ENCODE measurements at places on chromosomes 11 and 22. TPM values are rescaled to one million over a fixed set of nuclear protein-coding genes. Genes with fewer than 3 reads are reported as not detected.
A peak's percentile ranks its signal among the peaks of the same experiment; 100 is the strongest.

Gene CAVIN3
- 92.4 TPM for total RNA-seq

DNA sequence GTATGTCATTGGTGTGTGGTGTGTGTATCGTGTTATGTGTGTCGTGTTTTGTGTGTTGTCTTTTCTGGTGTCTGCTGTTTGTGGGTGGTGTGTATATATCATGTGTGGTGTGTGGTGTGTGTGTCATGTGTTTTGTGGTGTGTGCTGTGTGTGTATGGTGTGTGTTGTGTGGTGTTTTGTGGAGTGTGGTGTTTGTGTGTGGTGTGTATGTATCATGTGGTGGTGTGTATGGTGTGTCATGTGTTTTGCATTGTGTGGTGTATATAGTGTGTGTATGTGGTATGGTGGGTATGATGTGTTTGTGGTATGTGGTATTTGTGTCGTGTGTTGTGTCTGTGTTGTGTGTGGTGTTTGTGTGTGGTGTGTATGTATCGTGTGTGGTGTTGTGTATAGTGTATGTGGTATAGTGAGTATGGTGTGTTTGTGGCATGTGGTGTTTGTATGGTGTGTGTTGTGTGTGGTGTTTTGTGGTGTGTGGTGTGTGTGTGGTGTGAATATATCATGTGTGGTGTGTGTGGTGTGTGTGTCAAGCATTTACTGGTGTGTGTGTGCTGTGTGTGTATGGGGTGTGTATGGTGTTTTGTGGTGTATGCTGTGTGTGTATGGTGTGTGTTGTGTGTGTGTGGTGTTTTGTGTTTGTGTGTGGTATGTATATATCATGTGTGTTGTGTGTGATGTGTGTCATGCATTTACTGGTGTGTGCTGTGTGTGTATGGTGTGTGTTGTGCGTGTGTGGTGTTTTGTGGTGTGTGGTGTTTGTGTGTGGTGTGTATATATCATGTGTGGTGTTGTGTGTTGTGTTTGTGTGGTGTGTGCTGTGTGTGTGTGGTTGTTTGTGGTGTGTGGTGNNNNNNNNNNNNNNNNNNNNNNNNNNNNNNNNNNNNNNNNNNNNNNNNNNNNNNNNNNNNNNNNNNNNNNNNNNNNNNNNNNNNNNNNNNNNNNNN lies 12.7 kb downstream of the PIM3 start:
- no peaks in the 10 kb centered on the region for H3K36me3 ChIP-seq
- H3K27me3 ChIP-seq: no peaks in the 10 kb centered on the region
- DNase-seq: no peak
- H3K4me1 ChIP-seq: peaks cover 7% of the 10 kb centered on the region
- H3K27ac ChIP-seq: no peak overlapping the region

DNA sequence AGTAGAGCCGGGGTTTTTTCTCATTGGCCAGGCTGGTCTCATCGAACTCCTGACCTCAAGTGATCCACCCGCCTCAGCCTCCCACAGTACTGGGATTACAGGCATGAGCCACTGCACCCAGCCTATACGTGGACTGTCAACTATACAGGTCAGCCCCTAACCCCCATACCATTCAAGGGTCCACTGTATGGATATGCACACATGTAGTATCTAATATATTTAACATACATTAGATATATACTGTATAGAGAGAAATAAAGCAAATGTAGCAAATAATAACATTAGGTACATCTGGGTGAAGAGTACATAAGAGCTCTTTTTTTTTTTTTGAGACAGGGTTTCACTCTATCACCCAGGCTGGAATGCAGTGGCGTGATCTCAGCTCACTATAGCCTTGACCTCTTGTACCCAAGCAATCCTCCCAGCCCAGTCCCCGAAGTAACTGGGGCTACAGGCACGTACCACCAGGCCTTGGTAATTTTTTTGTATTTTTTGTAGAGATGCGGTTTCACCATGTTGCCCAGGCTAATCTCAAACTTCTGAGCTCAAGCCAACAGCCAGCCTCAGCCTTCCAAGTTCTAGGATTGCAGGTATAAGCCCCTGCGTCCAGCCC lies 1.5 kb upstream of the ATP5MGL start:
- H3K4me1 ChIP-seq: peaks cover 29% of the 10 kb centered on the region

DNA sequence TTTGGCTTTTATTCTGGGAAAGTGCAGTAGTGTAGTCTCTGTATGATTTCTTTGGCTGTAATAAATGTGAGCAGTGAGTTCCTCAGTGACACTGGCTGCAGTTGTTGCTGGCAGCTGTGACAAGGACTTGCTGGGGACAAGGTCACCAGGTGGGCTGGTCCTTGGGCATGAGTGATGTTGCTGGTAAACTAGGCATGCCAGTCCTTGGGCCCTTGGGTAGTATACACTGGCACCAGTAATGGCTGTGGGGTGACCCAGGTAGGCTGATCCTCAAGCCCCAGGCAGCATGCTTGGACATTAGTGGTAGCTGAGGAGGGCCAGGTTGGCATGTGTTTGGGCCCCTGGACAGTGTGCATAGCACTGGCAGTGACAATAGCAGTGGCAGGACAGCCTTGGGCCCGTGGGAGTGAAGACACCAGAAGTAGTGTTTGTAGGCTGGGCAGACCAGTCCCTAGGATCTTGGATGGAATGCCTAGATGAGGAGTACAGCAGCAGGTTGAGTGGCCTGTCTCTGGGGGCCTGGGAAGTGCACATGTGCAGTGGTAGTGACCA lies 164.3 kb downstream of the GUCY1A2 start:
- no peaks in the 10 kb centered on the region for H3K36me3 ChIP-seq
- no peaks in the 10 kb centered on the region for H3K4me1 ChIP-seq

Gene VWCE
- total RNA-seq: 2.0 TPM

- no peaks in the 10 kb centered on the region for H3K36me3 ChIP-seq
- no peak overlapping the region for H3K27ac ChIP-seq
- H3K27me3 ChIP-seq: no peaks in the 10 kb centered on the region
- no peak for DNase-seq
- no peak overlapping the region for H3K4me3 ChIP-seq
- H3K4me1 ChIP-seq: no peaks in the 10 kb centered on the region
These were observed 386.3 kb downstream of the AASDHPPT start for GRCh38 chr11:106463796-106464201.

DNA sequence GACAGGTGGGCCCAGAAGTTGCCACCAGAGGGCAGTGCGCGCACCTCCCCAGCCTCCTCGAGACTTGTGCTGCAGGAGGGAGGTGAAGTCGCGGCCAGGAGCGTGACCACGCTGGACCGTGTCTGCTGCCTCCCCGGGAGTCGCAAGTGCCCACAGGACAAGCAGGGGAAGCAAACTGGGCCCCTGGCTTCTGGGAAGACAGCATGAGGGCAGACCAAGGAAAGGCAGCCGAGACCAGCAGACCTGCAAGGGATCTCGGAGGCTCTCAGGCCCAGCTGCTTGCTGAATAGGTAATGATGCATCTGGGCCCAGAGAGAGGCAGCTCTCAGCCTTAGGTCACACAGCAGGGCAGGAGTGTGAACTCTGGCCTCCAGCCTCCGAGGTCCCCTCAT lies 17.0 kb upstream of the IL2RB start:
- peaks cover 4% of the 10 kb centered on the region for H3K4me1 ChIP-seq
- peak; percentile 80 for DNase-seq
- H3K4me3 ChIP-seq: no peak overlapping the region
- no peaks in the 10 kb centered on the region for H3K27me3 ChIP-seq
- no peaks in the 10 kb centered on the region for H3K36me3 ChIP-seq
- peak overlapping the region; percentile 30 for H3K27ac ChIP-seq

DNA sequence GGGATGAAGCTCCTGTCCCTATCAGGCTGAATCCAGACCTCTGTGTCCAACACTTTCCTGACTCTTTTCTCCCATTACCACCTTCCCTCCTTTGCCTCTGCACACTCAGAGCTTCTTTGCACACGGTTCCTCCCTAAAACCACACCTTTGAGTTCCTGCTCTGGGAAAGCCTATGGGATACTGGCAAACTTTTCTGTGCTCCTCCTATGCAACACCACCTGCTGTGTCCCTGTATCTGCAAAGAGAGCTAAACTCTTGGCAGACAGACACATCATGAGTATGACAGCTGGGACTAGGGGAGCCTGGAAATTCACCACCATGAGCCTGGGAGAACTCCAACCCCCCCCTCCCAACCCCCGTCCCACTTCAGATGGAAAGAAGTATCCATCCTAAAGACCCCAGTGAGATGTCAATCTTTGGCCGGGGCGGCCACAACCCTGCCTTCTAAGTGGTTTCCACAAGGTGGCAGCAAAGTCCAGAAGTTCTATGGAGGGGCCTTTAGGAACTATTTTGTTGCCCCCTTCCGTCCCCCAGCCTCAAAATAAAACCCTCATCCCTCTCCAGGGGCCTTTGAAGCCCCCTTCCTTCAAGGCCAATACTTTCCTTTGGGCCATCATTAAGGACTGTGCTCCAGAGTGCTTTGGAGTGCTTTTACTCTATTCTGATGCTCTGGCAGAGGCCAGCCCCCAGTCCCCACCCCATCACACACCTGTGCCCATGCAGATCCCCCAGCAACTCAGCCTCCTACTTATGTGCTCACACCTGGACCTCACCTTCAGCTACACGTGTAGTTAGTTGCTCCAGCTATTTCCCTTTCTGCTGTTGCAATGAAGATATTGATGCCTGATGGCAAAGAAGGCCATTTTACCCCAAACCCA lies 19.4 kb downstream of the HTR3A start:
- DNase-seq: no peak
- no peaks in the 10 kb centered on the region for H3K36me3 ChIP-seq
- H3K4me3 ChIP-seq: no peak overlapping the region
- H3K4me1 ChIP-seq: no peaks in the 10 kb centered on the region
- H3K27ac ChIP-seq: no peak overlapping the region

- no peak for DNase-seq
- no peaks in the 10 kb centered on the region for H3K4me1 ChIP-seq
- peaks cover 21% of the 10 kb centered on the region for H3K27me3 ChIP-seq
- no peaks in the 10 kb centered on the region for H3K36me3 ChIP-seq
- H3K27ac ChIP-seq: no peak overlapping the region
These were observed 1.4 kb downstream of the KCNC1 start for GRCh38 chr11:17735818-17736578.

GRCh38 chr11:19660076-19660475 lies 52.6 kb upstream of the NAV2 start:
- H3K27me3 ChIP-seq: no peaks in the 10 kb centered on the region
- no peak overlapping the region for H3K4me3 ChIP-seq
- H3K36me3 ChIP-seq: no peaks in the 10 kb centered on the region

- no peak overlapping the region for H3K4me3 ChIP-seq
- H3K4me1 ChIP-seq: no peaks in the 10 kb centered on the region
- no peaks in the 10 kb centered on the region for H3K27me3 ChIP-seq
- DNase-seq: no peak
These were observed 475.1 kb downstream of the NELL1 start for GRCh38 chr11:21144531-21144930.

GRCh38 chr11:1532014-1532586 lies 40.0 kb downstream of the DUSP8 start:
- no peaks in the 10 kb centered on the region for H3K27me3 ChIP-seq
- peak; percentile 74 for DNase-seq
- no peaks in the 10 kb centered on the region for H3K36me3 ChIP-seq
- H3K4me1 ChIP-seq: peaks cover 23% of the 10 kb centered on the region
- peak overlapping the region; percentile 51 for H3K27ac ChIP-seq

Gene SLC7A4
- total RNA-seq: 13.0 TPM

Gene ART1
- total RNA-seq: not detected
